HFFc6 (cell line): ENCODE measurements at places on chromosomes 5 and 9. TPM values are rescaled to one million over a fixed set of nuclear protein-coding genes. Genes with fewer than 3 reads are reported as not detected.
A peak's percentile ranks its signal among the peaks of the same experiment; 100 is the strongest.

The NUTM2G gene
- total RNA-seq, result not detected in 3 replicates

The ZDHHC11 gene
- 1.4 to 3.2 TPM (median 1.6 TPM) in 3 replicates for total RNA-seq

DNA sequence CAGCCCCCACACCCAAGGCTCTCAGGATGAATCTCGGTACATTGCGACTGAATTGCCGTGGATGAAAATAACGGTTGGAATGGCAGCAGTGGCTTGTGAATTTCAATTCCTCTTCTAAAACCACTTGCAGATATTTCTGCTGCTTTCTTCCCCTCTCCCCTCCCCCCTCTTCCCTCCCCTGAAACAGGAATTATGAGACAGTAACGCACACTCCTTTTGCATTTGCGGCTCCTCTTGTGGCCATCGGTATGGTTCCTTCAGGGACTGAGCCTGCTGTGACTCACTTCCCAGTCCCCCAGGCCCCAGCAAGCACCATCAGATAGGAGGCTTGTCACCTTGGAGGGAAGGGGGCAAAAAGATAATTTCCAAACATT lies 9.7 kb downstream of the DCANP1 start:
- H3K27ac ChIP-seq, result peak overlapping the region; percentile 95
- DNase-seq, result peak; percentile 59
- no peaks in the 10 kb centered on the region for H3K36me3 ChIP-seq
- peaks cover 65% of the 10 kb centered on the region for H3K4me1 ChIP-seq

DNA sequence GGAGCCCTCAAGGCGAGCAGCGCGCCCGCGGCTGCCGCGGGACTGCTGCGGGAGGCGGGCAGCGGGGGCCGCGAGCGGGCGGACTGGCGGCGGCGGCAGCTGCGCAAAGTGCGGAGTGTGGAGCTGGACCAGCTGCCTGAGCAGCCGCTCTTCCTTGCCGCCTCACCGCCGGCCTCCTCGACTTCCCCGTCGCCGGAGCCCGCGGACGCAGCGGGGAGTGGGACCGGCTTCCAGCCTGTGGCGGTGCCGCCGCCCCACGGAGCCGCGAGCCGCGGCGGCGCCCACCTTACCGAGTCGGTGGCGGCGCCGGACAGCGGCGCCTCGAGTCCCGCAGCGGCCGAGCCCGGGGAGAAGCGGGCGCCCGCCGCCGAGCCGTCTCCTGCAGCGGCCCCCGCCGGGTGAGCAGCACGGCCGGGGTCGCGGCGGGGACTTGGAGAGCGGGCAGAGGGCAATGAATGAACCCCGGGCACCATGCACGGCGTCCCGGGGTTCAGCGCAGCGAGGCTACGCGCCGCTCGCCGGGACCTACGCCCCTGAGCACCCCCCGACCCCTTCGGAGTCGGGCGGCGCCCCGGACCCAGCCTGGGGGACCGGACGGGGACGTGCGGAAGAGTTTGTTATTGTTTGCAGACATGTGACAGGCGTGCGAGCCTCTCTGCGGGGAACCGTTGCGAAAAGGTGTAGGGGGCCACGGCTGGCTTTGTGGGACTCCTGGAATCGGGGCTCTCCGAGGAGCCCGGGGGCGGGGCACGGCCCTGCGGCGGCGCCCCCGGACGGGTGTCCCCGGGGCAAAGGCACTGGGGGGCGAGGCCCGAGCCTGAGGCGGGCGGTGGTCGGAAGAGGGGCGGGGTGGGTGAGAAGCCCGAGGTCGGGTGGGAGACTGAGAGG lies 553 bp downstream of the MAP3K1 start:
- peak; percentile 11 for DNase-seq
- H3K4me1 ChIP-seq, result peaks cover 32% of the 10 kb centered on the region
- H3K36me3 ChIP-seq, result no peaks in the 10 kb centered on the region
- peak overlapping the region; percentile 70; the same call in 1 of the 2 replicates for H3K27ac ChIP-seq

GRCh38 chr5:24491490-24491889 lies 153.3 kb downstream of the CDH10 start:
- no peaks in the 10 kb centered on the region for H3K4me1 ChIP-seq
- no peaks in the 10 kb centered on the region for H3K27me3 ChIP-seq
- no peaks in the 10 kb centered on the region for H3K36me3 ChIP-seq
- H3K27ac ChIP-seq, result no peak overlapping the region
